ENCODE measurements at places on chromosomes 2 and 18. TPM values are rescaled to one million over a fixed set of nuclear protein-coding genes. Genes with fewer than 3 reads are reported as not detected.

GRCh38 chr18:34880882-34881834 is 160.1 kb upstream of the MAPRE2 start:
- H3K27me3 ChIP-seq: no peaks in the 10 kb centered on the region
- no peaks in the 10 kb centered on the region for H3K4me1 ChIP-seq
- DNase-seq: no peak
- no peak overlapping the region for H3K4me3 ChIP-seq
- H3K36me3 ChIP-seq: no peaks in the 10 kb centered on the region
- no peak overlapping the region for H3K27ac ChIP-seq

- peaks cover 14% of the 10 kb centered on the region for H3K4me1 ChIP-seq
- no peak within 1 kb of the TSS for H3K27ac ChIP-seq
- no peaks in the 10 kb centered on the region for H3K36me3 ChIP-seq
- peak within 1 kb of the TSS; percentile 66 for H3K4me3 ChIP-seq
- H3K27me3 ChIP-seq: peaks cover 24% of the 10 kb centered on the region
- peak; percentile 45 for DNase-seq
Measured at GRCh38 chr2:72917138-72917876, at the start of gene EMX1. Gene EMX1, plus strand, starts transcription at chr2:72917519. Its CDS starts 334 bp downstream, at chr2:72917853.

- H3K4me1 ChIP-seq: no peaks in the 10 kb centered on the region
- no peaks in the 10 kb centered on the region for H3K36me3 ChIP-seq
- no peak for DNase-seq
- H3K4me3 ChIP-seq: no peak overlapping the region
- H3K27ac ChIP-seq: no peak overlapping the region
- no peaks in the 10 kb centered on the region for H3K27me3 ChIP-seq
Measured at GRCh38 chr2:31729442-31730092, 148.8 kb upstream of the SRD5A2 start.

- H3K27ac ChIP-seq: no peak overlapping the region
- DNase-seq: no peak
- no peaks in the 10 kb centered on the region for H3K27me3 ChIP-seq
- no peaks in the 10 kb centered on the region for H3K4me1 ChIP-seq
- no peak overlapping the region for H3K4me3 ChIP-seq
- H3K36me3 ChIP-seq: no peaks in the 10 kb centered on the region
Measured at GRCh38 chr2:202311823-202312388, 46.3 kb downstream of the NOP58 start.

DNA sequence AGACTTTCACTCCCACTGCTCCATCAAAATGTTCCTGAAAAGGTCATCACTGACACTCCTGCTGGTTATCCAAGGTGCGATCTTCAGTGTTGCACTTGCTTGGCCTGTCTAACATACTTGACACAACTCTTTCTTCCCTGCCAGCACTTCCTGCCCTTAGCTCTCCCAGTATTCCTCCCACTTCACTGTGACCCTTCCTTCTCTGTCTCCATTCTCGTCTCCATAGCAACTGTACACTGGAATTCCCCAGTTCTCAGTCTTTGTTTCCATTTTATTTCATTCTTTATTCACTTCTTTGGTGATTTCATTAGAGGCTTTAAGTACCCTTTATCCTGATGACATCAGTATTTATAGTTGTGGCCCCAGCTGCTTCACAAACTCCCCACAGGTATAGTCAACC is 333.0 kb downstream of the IRS1 start:
- H3K36me3 ChIP-seq: no peaks in the 10 kb centered on the region
- no peaks in the 10 kb centered on the region for H3K27me3 ChIP-seq
- no peak overlapping the region for H3K4me3 ChIP-seq
- peak overlapping the region; percentile 48 for H3K27ac ChIP-seq
- DNase-seq: no peak

The COLEC11 gene
- total RNA-seq: 1.0 TPM

The CXCR4 gene
- 25.8 TPM for total RNA-seq

The TMEM37 gene
- 8.8 TPM for total RNA-seq

The MBD5 gene
- 24.0 TPM for total RNA-seq

Data from breast epithelium (tissue), 4 donors.